Activated naive CD4-positive, alpha-beta T cell treated with Interleukin-2 at 50 U/mL for 16 hours (primary cell): ENCODE measurements at places on chromosomes 2 and 18.

DNA sequence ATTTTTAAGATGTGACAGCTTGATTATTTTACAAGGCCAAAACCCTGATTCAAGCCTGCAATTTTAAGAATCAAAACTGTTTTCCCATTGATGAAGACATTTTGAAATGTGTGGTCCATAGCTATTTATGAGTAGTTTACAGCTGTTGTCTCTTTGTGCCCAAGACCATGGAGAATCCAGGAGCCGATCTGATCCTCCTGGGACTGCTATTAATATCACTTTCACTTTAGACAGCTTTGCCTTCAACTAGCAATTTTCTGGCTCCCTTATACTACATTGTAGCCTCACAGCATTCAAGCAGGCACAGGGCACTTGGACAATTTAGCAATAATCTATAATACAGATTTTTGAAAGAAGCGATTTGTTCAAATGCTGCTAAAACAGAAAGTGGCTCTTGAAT lies 172.9 kb downstream of the SLC8A1 start:
- DNase-seq = no peak

- DNase-seq = no peak
These were observed 56.8 kb downstream of the CCNT2 start for GRCh38 chr2:134975281-134976009.

GRCh38 chr2:71720596-71721361 lies 267.4 kb downstream of the DYSF start:
- no peak for DNase-seq

DNA sequence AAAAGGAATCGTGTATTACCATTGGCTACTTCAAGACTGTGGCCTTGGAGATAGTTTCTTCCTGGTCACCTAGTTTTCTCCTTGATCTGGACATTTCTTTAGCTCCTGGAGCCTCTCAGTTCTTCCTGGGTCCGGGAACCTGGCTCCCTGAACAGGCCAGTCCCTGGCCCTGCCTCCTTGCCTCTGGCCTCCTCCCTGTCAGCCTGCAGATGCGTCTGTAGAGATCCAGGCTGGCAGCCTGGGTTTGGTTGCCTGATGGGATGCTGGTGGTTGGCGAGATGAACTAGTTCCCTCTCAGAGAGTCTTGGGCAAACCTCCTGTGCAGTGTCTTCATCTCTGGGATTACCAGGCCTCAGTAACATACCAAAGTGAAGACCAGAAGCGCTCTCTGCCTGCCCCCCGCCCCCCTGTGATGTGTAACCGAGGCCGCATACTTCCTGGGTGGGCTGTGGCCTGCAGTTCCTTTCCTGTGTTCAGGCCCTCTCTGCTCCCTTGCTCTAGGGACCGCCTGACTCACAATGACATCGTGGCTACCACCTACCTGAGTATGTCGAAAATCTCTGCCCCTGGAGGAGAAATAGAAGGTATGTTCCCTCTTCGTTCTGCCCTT lies 85.4 kb downstream of the DYSF start:
- DNase-seq = no peak

GRCh38 chr2:174939046-174939445 lies 66.1 kb downstream of the CHN1 start:
- no peak for DNase-seq

GRCh38 chr2:88933980-88934379 lies 242.5 kb downstream of the RPIA start:
- DNase-seq = no peak

DNA sequence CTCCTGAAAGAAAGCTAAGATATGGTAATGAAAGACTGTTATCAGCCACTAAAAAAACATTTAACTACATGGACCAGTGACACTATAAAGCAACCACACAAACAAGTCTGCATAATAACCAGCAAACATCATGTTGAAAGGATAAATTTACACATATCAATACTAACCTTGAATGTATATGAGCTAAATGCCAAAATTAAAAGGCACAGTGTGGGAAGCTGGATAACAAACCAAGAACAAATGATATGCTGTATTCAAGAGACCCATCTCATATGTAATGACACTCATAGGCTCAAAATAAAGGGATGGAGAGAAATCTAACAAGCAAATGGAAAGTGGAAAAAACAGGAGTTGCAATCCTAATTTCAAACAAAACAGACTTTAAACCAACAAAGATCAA lies 213.1 kb upstream of the CDH2 start:
- no peak for DNase-seq

- no peak for DNase-seq
These were observed 216.5 kb downstream of the KLHL29 start for GRCh38 chr2:23601301-23601965.

DNA sequence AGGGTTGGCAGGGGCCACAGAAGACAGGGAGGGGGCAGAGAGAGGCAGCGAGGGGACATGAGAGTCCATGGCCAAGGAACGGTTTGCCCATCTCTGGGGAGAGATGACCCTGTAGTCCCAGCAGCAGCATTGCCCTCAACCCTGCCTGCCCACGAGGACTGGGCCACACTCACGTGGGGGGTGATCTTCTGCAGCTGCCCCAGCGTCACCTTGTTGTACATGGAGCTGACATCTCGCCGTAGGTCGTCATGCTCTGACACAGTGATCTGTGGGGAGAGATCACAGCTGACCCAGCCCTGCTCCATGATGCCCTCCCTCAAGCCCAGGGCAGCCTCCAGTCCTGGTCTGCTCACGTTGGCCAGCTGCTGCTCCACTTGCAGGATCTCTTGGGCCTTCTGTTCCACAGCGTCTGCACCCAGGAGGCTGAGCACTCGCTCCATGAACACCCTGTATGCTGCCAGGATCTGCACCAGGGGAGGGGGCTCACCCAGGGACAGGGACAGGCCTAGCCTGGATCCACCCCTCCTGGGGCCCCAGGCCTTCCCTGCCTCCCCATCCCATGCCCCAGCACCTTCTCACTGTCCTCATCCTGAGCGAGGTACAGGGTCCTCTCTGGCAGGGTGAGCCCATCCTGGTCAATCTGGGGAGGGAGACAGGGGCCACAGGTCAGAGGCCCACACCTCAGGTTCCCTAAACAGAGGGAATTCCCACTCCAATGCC lies 2.8 kb downstream of the ECEL1 start:
- no peak for DNase-seq

- no peak for DNase-seq
These were observed 145.8 kb downstream of the LAMA3 start for GRCh38 chr18:23835091-23835490.

DNA sequence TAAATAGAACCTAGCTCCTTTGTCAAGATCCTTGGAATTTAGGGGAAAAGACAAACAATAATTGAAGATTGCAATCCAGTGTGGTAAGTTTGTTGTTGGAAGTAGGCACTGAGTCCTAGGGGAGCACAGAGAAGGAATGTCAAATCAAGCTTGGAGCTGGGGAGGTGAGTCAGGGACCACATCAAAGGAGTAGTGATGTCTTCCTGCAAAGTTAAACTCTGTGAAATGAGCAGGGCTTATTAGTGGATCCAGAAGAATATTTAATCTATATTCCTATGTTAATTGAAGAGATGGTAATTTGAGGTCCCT lies 41.7 kb upstream of the NABP1 start:
- no peak for DNase-seq

GRCh38 chr2:226754821-226755604 lies 44.6 kb downstream of the IRS1 start:
- DNase-seq = no peak

DNA sequence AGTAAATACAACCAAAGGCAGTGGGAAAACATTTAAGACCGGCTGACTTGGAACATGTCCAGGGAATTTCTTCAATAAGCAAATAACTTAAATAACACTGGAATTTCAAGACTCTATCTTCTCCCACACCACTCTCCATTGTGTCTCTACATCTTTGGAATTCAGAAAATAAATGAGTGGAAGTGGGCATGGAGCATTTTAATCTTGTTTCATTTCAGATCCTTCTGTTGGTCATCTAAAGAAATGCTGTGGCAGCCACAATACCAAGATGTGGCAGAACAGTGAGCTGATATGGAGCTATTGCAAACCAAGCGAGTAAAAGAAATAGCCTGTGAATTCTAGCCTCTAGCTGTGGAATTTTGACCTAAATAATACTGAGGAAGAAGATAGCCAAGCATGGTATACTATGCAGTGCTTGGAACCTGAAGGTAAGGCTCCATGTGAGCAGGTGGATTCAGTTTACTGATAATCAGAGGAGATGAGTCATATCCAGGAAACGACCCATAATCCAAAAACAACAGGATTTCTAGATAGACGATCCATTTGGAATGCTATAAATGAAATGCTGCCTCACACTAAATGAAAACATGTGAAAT lies 157.1 kb upstream of the SCN7A start:
- no peak for DNase-seq

DNA sequence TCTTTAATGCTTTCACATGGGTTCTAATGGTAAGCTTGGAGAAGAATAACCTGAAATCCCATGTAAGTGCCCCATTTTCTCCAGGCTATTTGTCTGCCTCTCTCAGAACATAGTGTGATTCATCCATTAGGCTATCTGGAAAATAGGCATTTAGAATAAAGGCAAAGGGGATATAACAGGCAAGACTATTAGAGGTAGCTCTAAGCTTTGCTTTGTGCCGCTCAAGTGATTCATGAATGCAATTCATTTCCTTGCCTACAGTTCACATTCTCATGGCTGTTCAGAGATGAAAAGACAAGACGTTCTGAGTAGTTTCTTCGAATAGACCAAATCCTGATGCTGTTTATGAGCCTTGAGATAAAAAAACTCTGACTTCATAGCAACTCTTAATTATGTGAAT lies 101.7 kb downstream of the ANKRD44 start:
- no peak for DNase-seq

GRCh38 chr2:173064151-173064805 lies 11.4 kb upstream of the MAP3K20 start:
- no peak for DNase-seq

GRCh38 chr2:235678712-235679111 lies 184.9 kb downstream of the AGAP1 start:
- DNase-seq = no peak

GRCh38 chr18:73244401-73244800 lies 376.6 kb upstream of the NETO1 start:
- DNase-seq = no peak

DNA sequence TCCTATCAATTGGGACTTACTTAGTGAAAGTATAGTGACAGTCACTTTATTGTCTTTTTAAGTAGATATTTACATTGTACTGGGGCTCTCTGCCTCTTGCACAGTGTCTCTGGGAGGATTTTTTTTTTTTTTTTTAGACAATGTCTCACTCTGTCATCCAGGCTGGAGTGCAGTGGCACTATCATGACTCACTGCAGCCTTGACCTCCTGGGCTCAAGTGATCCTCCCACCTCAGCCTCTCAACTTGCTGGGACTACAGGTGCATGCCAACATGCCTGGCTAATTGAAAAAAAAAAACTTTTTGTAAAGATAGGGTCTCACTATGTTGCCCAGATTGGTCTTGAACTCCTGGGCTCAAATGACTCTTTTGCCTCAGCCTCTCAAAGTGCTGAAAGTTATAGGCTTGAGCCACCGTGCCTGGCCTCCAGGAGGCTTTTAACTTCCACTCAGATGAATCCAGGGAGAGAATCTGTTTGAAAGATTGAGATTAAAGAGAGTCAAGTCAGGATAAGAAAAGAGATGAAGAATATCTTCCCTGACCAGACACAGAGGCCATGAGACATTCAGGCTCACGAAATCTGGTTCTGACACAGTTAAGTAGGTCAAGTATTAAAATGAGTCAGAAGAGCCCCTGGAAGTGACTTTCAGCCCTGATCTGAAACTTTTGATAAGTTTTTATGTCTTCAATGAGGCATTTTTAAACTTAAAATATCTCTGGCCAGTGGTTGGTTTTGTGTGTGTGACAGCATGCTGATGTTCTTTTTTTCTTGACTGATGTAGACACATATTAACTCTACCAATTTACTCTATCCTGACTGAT lies 18.3 kb downstream of the ARHGEF33 start:
- DNase-seq = no peak

DNA sequence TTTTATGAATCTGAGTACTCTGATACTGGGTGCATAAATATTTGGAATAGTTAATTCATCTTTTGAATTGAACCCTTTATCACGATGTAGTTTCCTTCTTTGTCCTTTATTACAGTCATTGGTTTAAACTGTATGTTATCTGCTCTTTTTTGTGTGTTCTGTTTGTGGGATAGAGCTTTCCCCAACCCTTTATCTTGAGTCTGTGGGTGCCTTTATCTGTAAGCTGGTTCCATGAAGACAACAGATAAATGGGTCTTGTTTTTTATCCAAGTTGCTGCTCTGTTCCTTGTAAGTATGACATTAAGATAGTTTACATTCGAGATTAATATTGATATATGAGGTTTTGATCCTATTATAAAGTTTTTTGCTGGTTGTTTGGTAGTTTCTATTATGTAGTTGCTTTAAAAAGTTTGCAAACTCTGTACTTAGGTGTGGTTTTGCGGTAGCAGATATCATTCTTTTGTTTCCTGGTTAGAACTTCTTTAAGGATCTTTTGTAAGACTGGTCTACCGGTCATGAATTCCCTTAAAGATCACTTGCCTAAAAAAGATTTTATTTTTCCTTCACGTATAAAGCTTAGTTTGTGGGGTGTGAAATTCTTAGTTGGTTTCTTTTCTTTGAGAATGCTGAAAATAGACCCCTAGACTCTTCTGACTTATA lies 1451.3 kb upstream of the SLC39A10 start:
- no peak for DNase-seq

- DNase-seq = no peak
These were observed 20.4 kb downstream of the MROH2A start for GRCh38 chr2:233798335-233799086.

DNA sequence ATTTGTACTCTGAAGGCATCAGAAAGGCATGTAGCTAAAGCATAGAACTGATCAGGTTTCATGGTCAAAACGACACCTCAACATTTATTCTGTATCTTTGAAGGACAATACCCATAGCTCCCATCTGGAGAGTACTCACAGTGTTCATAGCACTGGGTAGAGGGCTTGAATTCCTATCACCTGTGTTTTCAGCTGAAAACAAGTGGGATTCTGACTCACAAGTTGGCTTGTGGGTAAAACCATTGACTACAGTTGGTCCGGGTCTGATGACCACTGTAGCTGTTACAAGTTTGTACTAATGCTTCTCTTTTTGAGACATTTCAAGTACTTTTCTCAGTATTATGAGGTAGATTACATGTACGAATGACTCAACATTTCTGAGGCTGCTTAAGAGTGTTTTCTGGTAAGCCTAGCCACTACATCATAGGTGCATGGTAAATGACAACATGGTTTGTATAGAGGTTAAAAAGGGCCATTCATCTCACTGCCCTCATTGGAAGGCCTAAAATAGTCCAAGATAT lies 68.6 kb upstream of the PELI1 start:
- peak; percentile 52 for DNase-seq

DNA sequence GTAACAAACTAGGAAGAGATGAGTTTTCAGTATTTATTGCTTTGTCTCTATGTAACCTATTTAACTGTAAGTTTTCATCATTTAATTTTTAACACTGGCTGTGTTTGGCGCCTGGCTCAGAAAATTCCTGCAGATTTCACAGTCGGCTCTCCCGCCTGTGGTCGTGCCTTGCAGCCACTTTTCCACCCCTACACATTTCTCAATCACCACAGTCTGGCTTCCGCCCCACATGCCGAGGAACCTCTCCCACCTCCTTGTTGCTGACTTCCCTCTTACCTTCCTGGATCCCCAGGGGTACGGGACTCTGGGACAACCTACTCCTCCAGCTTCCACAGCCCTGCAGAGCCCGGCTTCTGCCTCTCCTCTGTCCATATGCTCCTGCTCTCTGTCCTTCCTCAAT lies 41.6 kb upstream of the MGAT4A start:
- no peak for DNase-seq

- no peak for DNase-seq
These were observed 303.5 kb upstream of the ZNF804A start for GRCh38 chr2:184294831-184295230.

- DNase-seq = peak; percentile 4
These were observed 13.1 kb downstream of the CCDC68 start for GRCh38 chr18:54946149-54946581.
